HAP-1 (cell line): ENCODE measurements at places on chromosomes 7 and 10.

GRCh38 chr7:45294559-45294958, 137.0 kb downstream of the RAMP3 start:
- DNase-seq, result no peak

DNA sequence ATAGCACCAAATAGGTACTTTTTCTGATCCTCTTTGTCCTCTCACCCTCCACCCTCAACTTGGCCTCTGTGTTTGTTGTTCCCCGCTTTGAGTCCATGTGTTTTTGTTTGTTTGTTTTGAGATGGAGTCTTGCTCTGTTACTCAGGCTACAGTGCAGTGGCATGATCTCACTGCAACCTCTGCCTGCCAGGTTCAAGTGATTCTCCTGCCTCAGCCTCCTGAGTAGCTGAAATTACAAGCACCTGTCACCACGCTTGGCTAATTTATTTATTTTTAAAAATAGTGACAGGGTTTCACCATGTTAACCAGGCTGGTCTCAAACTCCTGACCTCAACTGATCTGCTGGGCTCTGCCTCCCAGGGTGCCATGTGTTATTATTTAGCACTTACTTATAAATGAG, 5.3 kb downstream of the ZNF273 start:
- DNase-seq, result no peak

- no peak for DNase-seq
Measured at GRCh38 chr7:34058801-34059135, 153.4 kb downstream of the BMPER start.

DNA sequence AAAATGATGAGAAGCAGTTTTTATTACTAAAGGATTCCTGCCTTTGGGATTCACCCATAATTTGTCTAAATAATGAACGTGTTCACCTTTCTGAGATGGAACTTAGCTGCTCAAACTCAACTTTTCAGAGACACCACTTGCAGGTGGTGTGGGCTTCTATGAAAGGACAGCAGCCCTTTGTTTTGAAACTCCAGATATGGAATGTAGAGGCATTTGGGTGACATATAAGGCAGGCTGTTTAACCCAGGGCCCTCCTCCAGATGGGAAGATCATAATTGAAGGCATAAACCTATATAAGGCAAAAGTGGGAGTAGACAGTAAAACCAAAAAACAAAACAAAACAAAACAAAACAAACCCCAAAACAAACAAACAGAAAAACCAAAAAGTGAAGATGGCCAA, 11.9 kb upstream of the HUS1 start:
- no peak for DNase-seq

DNA sequence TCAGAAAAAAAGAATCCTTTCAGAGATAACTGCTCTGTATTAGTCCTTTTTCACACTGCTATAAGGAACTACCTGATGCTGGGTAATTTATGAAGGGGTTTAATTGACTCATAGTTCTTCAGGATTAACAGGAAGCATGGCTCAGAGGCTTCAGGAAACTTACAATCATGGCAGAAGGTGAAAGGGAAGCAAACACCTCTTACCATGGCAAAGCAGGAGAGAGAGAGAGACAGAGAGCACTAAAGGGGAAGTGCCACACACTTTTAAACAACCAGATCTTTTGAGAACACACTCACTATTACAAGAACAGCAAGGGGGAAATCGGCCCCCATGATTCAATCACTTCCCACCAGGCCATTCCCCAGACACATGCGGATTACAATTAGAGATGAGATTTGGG, 114.2 kb downstream of the TES start:
- DNase-seq, result no peak

- DNase-seq, result no peak
Measured at GRCh38 chr10:34262985-34263384, 552.1 kb downstream of the PARD3 start.

GRCh38 chr10:11793762-11794479, 29.2 kb upstream of the PROSER2 start:
- no peak for DNase-seq
